Vagina (tissue), 2 donors: ENCODE measurements at places on chromosomes 11 and 22.

DNA sequence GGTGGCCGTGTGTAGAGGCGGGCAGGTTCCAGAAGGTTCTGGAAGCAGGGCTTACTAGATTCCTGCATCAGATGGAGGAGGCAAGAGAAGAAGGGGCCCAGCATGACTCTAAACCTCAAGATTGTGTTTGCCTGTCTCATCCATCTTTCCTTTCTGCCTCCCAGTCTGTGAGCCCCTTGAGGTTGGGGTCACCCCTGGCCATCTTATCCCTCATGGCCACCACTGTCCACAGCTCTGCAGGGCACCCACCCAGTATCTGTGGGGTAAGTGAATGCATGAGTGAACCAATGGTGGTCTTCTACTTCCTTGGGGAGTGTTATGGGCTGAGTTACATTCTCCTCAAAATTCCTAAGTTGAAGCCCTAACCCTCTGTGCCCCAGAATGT, 79.3 kb downstream of the MYEOV start:
- H3K4me1 ChIP-seq: peaks cover 30% of the 10 kb centered on the region
- H3K27ac ChIP-seq: no peak overlapping the region
- DNase-seq: no peak
- no peak overlapping the region for H3K4me3 ChIP-seq

- no peak for DNase-seq
- no peak overlapping the region for H3K27ac ChIP-seq
- no peaks in the 10 kb centered on the region for H3K27me3 ChIP-seq
- H3K36me3 ChIP-seq: no peaks in the 10 kb centered on the region
- H3K4me3 ChIP-seq: no peak overlapping the region
Measured at GRCh38 chr11:115222863-115223530, 281.2 kb downstream of the CADM1 start.

GRCh38 chr11:6623391-6624363, 4.5 kb upstream of the TPP1 start:
- H3K36me3 ChIP-seq: no peaks in the 10 kb centered on the region
- H3K27me3 ChIP-seq: no peaks in the 10 kb centered on the region
- H3K27ac ChIP-seq: no peak overlapping the region
- DNase-seq: no peak
- peaks cover 5% of the 10 kb centered on the region for H3K4me1 ChIP-seq
- no peak overlapping the region for H3K4me3 ChIP-seq

DNA sequence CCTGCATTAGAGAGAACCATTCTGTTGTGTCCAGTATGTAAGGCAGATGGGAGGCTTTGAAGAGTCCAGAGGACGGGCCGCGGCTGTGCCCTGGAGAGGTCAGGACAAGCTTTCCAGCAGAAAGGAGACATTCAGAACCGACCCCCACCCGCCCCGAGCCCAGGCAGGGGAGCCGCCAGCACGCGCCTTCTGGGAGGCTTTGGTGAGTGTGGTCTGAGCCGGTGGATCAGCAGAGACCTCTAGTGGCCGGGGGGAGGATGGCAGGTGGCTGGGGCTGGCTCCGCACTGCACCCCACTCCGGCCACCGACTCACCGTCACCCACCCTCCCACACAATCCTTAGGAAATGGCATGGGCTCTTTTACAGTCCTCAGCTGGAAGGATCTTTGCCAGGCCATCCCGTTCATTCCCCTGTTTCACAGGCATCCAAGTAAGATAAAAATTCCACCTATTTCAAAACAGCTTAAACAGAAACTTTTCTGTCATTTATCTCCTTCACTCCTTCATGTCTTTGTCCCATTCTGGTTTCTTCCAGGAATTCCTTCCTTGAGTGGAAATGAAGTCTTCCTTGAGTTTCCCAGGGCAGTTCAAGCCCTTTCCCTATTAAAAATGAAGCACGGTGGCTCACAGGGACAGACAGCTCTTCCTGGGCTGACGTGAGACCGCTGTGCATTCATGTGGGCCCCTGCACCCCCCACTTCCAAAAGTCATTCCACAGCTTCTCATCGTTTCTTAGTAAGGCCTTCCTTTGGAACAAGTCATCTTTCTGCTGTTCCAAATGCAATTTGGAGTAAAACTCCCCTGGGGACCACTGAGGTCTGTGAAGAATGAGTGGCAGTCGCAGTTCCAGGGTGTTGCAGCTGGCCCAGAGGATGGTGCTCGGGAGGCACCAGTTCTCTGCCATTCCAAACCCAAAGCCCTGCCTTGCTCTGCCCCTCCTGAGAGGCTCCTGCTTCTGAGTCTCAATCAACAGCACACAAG, 91.0 kb downstream of the FEZ1 start:
- no peak for DNase-seq
- H3K4me1 ChIP-seq: peaks cover 8% of the 10 kb centered on the region
- no peaks in the 10 kb centered on the region for H3K36me3 ChIP-seq
- no peaks in the 10 kb centered on the region for H3K27me3 ChIP-seq
- H3K27ac ChIP-seq: no peak overlapping the region
